ENCODE measurements at places on chromosomes 6 and 20. TPM values are rescaled to one million over a fixed set of nuclear protein-coding genes. Genes with fewer than 3 reads are reported as not detected.

GABRR1 gene
- not detected for total RNA-seq

UNC5CL gene
- 1.1 TPM for total RNA-seq

RALGAPA2 gene
- total RNA-seq, result 46.0 TPM

SCRT2 gene
- total RNA-seq, result not detected

DNA sequence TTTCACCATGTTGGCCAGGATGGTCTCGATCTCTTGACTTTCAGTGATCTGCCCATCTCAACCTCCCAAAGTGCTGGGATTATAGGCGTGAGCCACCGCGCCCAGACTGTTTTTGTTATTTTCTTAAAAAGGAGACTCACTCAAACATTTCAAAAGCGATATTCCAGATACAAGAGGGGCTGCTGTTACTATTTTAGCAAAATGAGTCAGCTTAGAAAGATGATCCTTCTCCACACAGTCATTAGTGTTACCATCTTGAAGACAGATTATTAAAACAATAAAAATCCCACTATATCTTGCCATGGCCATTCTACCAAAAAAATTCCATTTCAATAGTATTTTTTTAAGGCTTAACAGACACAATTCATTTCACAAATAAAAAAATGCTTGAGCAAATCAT is 102.8 kb downstream of the PREP start:
- no peaks in the 10 kb centered on the region for H3K36me3 ChIP-seq
- no peak overlapping the region for H3K27ac ChIP-seq
- DNase-seq, result no peak
- H3K27me3 ChIP-seq, result no peaks in the 10 kb centered on the region

- H3K4me3 ChIP-seq, result no peak overlapping the region
- H3K36me3 ChIP-seq, result no peaks in the 10 kb centered on the region
- DNase-seq, result no peak
- H3K27me3 ChIP-seq, result no peaks in the 10 kb centered on the region
- H3K4me1 ChIP-seq, result no peaks in the 10 kb centered on the region
These were observed 27.8 kb downstream of the ADGRG6 start for GRCh38 chr6:142329486-142330113.

DNA sequence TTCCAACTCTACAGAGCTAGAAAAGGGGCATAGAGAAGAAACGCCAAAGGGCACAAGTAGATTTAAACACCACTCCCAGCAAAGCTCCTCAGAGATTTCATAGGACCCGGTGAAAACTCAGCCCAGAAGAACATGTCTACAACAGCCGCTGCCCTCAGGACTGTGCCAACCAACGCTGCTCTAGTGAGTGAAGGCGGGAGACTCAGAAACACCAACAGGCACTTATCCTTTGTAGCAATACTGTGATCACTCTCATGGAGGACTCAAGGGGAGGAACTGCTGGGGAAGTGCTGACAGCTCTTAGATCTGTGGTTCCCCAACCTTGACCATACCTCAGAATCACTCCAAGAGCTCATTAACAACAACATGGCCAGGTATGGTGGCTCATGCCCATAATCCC is 39.5 kb downstream of the STAU1 start:
- peaks cover 6% of the 10 kb centered on the region for H3K36me3 ChIP-seq
- H3K27ac ChIP-seq, result no peak overlapping the region
- H3K4me3 ChIP-seq, result no peak overlapping the region

- no peaks in the 10 kb centered on the region for H3K27me3 ChIP-seq
- H3K27ac ChIP-seq, result no peak overlapping the region
- no peaks in the 10 kb centered on the region for H3K4me1 ChIP-seq
- H3K36me3 ChIP-seq, result no peaks in the 10 kb centered on the region
- no peak overlapping the region for H3K4me3 ChIP-seq
These were observed 141.4 kb downstream of the CD83 start for GRCh38 chr6:14258695-14259593.

Data from breast epithelium (tissue), 4 donors.